ENCODE measurements at places on chromosomes 12 and 14.

GRCh38 chr12:11510671-11511070 is 115.3 kb upstream of the PRB2 start:
- no peak for DNase-seq

- peak; percentile 67 for DNase-seq
Measured at GRCh38 chr14:102917469-102918211, 4.8 kb upstream of the AMN start.

DNA sequence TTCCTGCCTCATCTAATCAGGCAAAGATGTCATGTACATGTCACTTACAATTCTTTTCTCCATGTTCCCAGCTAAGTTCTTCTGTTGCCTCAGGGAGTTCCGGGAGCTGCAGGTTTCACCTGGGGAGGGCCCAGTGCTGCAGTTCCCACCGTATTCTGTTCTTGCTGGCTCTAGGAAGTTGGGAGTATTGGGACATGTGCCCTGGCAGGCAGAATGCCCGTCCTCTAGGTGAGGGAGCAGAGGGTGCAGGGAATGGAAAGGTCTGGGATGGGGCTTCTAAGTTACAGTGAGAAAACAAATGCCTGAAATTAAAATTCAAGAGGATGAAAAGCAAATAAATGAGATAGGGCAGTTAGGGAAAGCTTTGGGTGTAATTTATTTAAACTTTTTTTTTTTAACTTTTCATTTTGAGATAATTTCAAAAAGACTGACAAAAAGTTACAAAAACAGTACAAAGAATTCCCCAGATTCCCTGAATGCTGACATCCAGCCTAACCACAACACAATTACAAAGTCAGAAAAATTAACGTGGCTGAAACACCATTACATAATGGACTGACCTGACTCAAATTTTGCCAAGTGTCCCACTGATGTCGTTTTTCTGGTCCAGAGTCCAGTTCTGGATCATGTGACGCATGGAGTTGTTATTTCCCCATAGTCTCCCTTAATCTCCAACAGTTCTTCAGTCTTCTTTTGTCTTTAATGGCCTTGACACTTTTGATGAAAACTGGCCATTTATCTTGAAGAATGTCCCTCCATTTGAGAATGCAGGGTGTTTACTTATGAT is 187.2 kb upstream of the MYL2 start:
- no peak for DNase-seq

DNA sequence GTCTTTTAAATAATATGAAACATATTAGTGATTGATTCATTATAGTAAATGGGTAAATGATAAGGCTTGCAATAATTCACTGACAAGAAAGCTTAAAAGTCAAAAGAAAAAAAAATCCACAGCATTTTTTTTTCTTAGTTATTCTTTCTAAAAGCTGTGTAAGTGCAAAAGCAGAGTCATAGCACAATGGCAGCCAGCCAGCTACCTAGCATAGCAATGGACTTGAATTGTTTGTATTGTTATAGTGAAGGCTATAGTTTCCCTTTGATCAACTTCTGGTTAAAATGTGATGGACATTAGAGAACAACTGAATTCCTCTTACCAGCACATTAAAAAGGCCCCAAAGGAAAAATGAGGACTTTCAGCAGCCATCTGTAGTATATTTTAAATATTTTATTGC is 232.1 kb downstream of the NAV3 start:
- DNase-seq = peak; percentile 90

All from dermis blood vessel endothelial cell (primary cell).